RKO (cell line): ENCODE measurements at places on chromosomes 16 and 17.

GRCh38 chr16:24681793-24682192 is 47.7 kb upstream of the TNRC6A start:
- DNase-seq: no peak

DNA sequence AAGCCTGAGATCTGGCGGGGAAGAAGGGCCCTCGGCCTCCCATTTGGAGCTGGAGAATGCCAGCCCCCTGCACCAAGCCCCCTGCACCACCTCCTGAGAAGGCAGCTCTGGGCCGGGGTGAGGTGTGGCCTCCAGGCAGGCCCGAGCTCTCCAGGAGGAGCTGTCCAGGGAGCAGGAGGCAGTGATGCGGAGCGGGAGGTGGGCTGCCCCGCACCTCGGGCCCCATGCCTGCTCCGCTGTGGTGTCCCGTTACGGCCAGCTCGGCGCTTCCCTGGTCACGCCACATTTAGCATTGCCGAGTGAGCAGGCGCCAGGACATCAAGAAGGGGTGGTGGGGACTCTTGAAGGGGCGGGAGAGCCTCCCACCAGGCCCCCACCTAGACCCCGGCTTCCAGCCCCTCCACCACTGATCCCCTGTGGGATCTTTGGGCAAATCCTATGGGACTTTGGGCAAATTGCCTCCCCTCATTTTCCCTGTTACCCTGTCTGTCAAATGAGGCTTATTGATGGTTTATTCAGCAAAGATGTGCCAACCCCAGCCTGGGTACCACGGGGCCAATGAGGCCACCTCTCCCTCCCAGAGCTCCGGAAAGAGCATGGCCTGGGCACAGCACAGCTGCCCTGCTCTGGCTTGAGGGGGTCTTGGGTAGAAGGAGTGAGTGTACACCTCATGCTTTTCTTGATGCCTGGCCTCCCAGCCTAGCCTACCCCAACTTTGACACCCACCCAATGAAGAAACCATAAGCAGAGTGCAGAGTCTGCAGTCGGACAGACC is 15.3 kb downstream of the FOXN1 start:
- no peak for DNase-seq

DNA sequence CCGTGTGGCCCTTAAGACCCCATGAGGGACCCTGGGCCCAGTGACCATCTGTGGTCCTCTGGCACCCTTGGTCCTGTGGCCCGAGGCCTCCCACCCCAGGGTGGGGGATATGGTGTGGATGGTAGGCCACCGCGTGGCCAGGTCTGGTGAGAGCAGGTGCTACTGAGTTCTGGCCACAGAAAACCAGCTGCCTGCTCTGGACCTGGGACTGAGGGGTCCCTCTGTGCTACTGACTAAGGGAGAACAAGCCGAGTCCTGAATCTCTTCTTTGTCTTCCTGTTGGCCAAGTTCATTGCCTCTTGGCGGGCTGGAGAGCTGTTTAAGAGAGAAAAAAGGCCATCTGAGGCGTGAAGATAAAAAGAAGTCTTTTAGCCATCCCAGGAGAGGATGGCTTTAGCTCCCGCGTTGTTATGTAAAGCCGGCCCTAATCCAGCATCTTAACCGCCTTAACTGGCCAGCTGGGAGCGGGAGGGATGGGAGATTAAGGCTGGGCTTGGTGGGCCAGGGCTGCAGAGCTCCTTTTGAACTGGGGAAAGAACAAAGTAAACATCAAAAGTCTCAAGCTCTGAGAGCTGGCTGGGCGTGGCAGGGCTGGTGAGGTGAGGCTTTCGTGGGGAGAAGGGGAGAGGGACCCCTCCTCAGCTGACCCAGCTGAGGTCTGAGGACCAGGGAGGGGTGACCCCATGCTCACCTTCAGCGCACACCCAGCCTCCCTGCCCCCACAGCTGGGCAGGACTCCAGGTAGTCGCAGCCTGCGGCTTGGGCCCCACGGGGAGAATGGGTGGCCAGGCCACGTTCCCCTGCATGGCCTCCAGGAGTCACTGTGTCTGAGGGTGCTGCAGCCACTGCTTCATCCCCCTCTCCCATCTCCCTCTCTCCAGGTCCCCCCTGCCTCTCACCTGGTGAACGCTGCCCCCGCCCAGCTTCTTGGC is 62.4 kb downstream of the NKD1 start:
- no peak for DNase-seq

DNA sequence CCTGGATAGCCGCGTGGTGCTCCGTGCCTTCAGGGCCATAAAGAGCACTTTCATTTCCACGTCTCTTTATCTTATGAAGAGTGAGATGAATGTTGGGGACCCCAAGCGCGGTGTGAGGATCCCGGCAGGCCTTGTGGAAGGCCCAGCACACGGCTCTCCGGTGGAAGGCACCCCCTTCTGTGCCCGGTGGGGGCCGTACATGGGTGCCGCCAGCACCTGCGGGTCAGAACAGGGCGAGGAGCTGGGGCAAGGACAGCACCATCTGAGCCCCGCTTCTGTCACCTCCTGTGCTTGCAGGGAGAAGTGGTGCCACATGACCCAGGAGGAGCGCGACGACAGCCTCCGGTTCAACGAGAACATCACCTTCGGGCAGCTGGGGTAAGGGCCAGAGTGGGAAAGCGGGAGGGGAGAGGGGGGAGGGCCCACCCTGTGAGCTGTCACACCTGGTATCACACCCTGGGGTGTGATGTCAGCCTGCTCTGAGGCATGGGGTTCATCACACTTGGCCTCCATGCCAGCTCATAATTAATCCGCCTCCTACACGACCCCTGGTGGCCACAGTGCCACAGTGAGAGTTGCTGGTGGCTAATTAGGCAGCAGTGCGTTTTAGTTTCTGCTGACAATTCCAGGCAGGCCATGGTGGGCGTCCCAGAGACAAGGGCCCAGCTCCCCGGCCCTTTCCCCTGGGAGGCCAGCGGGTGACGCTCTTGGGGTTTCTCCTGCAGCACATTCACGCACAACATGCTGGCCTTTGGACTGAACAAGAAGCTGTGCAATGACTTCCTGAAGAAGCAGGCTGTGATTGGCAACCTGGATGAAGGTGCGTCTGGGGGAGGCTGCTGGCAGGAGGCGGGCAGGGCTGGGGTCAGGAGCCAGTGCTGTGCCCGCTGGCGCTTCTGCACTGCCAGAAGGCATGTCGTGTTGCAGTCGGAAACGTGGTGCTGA is 25.7 kb downstream of the CIBAR2 start:
- DNase-seq: peak; percentile 79

GRCh38 chr16:48158296-48158695 is 2.5 kb upstream of the ABCC12 start:
- DNase-seq: peak; percentile 60

DNA sequence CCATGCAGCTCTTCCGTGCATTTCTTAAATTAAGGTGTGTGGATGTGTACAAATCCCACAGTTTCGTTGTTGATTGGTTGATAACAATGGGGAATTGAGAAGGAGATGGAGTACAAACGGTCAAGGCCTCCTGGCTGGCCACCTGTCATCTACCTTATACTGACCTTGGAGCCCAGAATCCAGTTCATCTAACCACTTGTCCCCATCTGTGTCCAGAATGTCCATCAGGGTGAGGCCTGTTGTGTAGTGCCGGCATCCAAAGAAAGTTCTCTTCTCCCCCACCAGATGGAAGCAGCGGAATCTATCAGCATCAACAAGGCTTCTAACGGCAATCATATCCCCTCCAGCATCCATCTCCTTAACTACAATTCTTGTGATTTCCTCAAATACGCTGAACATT is 1.5 kb downstream of the GSDMB start:
- peak; percentile 19 for DNase-seq

DNA sequence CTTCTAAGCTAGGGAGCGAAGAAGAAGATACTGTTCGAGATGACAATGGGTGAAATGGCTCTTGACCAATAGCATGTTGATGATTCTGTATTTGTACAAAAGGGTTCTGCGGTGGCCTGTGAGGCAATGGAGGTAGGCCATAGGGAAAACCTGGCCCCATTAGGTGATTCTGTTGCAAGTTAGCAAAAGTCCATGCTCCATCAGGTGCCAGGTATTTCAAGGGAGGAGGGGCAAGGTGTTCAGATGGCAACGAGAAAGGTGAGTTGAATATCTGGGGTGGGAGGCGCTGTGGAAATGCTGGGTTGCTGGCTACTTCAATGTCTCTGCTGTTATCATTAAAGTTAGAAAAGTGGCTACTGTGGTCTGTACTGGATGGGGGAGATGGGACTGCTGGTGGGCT is 62.8 kb downstream of the CACNG1 start:
- DNase-seq: no peak

- DNase-seq: peak; percentile 48
These were observed 12.9 kb downstream of the TRPV2 start for GRCh38 chr17:16428098-16428882.

DNA sequence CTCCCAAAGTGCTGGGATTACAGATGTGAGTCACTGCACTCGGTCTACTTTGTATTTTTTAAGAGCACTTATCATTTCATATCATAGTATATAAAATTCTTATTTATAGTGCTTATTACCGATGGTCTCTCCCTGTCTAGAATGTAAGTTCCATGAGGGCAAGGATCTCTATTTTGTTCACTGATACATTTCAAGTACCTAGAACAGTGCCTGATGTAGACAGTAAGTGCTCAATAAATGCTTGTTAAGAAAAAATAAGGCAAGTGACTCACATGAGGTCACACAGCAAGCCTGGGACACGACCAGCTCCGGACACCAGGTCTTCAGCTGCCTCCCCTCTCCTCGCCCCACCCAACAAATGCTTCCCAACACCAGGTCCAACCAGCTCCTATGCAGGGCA is 23.9 kb downstream of the TRPV3 start:
- no peak for DNase-seq

DNA sequence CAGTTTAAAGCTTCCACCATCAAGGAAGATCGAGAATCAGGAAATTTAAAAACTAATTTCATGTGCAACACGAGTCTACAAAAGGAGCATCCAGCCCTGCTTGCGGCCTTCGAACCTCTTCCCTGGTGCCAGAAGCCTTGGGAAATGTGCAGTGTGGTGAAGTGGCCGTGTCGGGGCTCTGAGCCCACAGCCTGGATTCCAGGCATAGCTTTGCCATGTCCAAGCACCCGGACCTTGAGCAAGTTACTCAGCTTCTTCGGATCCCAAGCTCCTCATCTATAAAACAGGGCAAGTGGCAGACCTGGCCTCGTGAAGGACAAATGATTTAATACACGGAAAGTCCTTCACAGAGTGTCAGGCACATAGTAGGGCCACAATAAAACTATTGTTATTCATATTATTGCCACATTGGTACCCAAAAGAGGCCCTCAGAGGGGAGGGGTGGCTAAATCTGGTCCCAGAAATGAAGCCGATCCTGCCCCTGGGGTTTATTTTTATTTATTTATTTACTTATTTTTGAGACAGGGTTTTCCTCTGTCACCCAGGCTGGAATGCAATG is 34.8 kb downstream of the COTL1 start:
- no peak for DNase-seq

GRCh38 chr16:3292604-3293003 is 9.3 kb downstream of the ZNF263 start:
- DNase-seq: peak; percentile 12

DNA sequence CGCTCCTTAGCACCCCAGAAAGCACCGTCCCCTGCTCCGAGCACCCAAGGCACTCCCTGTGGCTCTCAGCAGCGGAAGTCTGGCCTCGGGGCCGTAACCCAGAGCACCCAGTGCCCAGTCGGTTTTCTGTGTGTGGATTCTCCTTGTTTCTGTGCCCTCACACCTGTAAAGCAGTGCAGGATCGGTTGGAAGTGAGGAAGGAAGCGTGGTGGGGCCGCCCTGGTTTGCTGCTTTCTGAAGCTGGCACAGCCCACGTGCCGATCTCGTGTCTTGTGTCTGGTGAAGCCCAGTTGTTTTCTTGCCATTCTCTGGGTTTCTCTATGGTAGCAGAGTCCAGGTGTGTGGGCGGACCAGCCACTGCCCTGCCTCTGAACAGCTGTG is 3.7 kb downstream of the ACSF3 start:
- DNase-seq: no peak

GRCh38 chr16:56514845-56515244 is 5.0 kb downstream of the BBS2 start:
- DNase-seq: no peak

- no peak for DNase-seq
These were observed 206.4 kb downstream of the HS3ST3A1 start for GRCh38 chr17:13395346-13395745.

- no peak for DNase-seq
These were observed 7.7 kb downstream of the MMD start for GRCh38 chr17:55413825-55414489.

DNA sequence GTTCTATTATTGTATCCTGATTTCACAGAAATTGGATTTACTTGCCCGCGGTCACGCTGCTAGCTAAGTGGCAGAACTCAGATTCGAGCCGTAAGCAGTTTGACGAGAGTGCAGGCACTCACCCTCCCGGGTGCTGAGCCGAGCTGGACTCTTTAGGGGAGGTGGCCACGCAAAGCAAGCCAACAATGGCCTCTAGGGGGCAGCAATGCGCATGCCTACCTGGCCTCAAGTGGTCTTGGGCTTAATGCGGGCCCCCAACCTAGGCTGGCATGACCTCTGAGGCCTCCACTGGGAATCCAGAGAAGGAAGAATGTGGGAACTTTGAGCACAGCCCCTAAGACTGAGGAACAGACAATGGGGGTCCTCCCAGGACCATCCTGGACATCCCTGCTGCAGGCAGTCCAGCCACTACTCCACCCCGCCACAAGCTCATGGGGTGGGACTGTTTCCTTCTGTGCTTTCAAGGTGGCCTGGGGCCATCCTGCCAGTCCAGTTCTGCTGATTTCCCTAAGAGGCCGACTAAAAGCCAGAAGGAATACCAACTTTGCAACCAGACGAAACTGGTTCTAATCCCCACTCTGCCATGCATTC is 276.5 kb downstream of the XYLT1 start:
- no peak for DNase-seq

GRCh38 chr16:11674001-11674817 is 6.0 kb downstream of the SNN start:
- DNase-seq: no peak

DNA sequence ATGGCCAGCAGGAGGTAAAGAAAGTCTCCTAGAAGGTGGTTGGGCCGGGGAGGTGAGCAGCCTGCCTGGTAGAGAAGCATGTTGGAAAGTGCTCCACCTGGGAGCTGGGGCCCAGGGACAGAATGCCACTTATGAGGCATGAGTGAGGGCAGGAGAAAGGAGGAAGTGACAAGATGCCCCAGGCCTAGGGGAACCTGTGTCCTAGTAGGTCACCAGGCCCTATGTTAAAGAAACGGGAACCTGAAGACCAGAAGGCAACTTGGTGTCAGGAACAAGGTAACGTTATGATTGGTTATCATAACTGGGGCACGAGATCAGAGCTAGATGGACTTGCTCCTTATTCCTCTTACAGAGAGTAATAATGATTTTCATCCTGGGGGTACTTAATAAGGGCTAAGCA is 34.3 kb downstream of the PITPNC1 start:
- no peak for DNase-seq

GRCh38 chr17:14621826-14622614 is 321.1 kb downstream of the HS3ST3B1 start:
- DNase-seq: no peak

- no peak for DNase-seq
These were observed 4.1 kb upstream of the UBTF start for GRCh38 chr17:44223541-44224071.

GRCh38 chr16:2084895-2085625 is 37.3 kb downstream of the TSC2 start:
- DNase-seq: no peak

- peak; percentile 14 for DNase-seq
These were observed 57.1 kb downstream of the SCNN1B start for GRCh38 chr16:23359092-23359760.
